Urinary bladder (tissue), 4 donors: ENCODE measurements at places on chromosomes 4 and X.

DNA sequence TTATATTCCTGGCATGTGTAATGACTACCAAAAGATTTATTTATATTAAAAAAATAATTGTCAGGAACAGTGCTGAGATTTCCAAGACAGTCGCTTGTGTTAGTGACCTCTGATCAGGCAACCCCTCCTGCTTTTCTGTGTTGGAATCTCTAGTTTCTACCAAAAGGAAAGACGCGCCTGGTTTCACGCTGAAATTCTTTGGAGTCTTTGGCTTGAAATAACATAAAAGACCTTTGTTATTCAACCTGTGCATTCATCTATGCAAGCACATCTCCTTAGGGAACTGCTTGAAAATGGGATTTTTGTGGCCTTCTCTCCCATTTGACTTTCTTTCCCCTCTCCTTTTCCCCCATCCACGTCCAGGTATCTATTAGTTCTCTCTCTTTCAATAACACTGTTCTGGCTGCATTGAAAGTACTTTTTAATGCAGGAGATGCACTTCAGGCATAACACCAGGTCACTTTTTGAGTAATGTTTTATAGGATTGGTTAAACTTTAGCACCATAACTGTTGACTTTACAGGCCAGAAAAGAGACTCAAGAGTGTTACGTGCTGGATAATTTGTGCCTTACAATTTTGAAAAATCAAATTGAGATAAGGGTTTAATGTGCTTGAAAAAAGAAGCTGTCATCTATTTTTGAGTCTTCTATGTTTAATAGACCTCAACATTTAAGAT is 172.7 kb downstream of the GPAT3 start:
- no peak for DNase-seq

GRCh38 chr4:182803235-182803634 is 114.0 kb downstream of the DCTD start:
- DNase-seq, result no peak

DNA sequence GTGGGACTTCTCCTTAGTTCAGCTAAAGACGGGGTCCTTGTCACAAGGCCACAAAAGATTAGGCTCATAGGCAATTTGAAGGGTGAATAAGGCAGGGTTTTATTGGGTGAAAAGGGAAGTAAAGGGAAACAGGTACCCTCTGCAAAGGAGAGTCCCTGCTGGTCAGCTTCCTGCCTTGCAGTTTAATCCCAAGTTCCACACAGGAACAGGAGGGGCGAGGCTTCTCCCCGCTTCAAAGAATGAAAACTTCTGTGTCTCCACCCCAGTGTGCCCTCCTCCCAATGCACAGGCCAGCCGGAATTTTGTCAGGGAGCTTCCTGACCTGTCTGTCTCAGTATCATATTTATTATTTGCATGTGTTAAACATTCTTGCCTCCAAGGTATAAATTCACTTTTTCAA is 37.1 kb downstream of the ITM2A start:
- no peak for DNase-seq

GRCh38 chrX:132636080-132636479 is 147.2 kb upstream of the MBNL3 start:
- DNase-seq, result no peak
